ENCODE measurements at places on chromosomes 4 and X. TPM values are rescaled to one million over a fixed set of nuclear protein-coding genes. Genes with fewer than 3 reads are reported as not detected.

- no peak for DNase-seq
Observed at GRCh38 chr4:79083406-79084010, 144.3 kb upstream of the PAQR3 start.

HTN3 gene
- total RNA-seq = not detected

CENPE gene
- 38.3 TPM for total RNA-seq

DNA sequence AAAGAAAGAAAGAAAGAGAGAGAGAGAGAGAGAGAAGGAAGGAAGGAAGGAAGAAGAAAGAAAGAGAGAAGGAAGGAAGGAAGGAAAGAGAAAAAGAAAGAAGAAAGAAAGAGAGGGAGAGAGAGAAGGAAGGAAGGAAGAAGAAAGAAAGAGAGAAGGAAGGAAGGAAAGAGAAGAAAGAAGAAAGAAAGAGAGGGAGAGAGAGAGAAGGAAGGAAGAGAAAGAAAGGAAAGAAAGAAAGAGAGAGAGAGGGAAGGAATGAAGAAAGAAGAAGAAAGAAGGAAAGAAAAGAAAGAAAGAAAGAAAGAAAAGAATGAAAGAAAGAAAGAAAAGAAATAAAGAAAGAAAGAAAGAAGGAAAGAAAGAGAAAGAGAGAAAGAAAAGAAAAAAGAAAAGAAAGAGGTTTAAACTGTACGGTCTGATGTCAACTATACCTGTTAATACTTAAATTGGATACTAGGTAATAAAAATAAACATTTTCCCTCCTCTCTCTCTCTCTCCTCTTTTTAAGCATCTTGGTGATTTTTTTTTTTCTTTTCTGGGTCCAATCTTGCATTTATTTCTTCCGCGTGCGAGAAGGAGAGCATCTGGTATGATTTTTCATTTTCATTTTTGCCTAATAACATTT is 93.8 kb downstream of the CRLF2 start:
- DNase-seq = no peak

DNA sequence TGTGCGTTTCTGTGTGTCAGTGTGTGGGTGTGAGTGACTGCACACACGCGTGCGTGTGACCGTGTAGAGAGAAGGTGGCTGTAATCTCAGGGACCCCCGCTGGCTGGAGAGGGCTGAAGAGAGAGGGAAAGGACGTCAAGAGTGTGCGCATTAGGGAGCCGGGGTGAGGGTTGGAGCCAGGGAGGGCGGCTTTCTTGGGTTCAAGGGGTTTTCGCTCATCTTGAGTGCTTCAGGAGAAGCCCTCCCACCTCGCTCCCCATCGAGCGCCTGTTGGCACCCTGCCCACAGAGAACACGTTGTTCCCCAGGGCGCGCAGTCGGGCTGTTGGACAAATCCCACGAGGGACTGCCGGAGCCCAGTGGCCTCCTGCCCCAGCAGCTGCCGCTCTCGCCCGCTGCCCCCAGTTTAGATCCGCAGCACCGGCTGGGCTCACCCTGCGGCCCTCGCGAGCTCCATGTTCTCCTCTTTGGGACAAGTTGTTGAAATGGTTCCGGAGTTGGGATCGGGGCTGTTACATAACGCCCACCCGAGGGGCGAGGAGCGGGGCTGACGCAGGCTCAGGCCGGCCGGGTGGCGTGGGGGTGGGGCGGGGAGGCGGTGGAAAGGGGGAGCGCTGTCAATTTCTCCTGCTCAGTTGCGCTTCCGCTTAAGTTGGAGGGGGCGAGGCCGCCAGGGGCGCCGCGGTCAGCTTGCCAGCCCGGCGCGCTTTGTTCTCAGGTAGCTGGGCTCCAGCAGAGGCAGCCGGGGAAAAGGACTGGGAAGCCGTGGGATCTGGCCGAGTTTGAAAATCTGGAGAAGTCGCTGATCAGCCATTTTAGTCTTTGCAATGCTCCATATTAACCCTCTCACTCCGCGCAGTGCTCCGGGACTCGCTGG is 1.6 kb downstream of the GRIA2 start:
- peak; percentile 49 for DNase-seq

DNA sequence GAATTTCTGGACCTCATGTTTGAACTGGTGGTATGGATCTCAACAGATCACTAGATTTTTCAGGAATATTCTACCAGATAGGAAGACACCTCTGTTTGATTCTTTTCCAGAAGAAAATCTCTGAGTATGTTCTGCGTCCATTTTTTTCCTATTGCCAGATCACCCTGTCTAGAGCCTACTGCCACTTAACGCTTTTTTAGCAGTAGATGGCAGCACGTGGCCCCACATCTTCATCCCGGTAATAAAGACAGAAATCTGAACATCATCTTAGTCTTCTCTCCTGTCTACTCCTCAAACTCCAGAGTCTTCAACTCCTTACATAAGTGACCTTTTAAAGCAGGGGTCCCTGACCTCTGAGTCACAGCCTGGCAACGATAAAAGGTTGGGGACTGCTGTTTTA is 184.7 kb downstream of the TMA16 start:
- DNase-seq = peak; percentile 10

DNA sequence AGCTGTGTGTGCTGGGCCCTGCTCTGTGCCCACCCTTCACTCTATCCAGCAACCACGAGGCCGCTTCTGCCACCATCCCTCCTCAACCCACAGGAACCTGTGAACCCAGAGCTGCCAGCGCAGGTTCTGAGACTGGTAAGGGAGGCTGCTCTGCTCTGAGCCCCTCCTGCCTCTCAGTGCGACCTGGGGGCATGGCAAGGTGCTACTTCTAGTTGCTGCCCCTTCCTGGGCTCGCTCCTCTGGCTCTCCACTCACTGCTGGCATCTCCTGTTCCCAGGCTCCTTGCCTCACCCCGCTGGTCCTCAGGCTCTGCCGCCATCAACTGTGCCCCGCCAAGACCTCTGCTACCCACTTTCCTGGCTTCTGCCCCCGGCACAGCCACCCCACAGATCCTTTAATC is 39.3 kb downstream of the RNF212 start:
- DNase-seq = no peak

DNA sequence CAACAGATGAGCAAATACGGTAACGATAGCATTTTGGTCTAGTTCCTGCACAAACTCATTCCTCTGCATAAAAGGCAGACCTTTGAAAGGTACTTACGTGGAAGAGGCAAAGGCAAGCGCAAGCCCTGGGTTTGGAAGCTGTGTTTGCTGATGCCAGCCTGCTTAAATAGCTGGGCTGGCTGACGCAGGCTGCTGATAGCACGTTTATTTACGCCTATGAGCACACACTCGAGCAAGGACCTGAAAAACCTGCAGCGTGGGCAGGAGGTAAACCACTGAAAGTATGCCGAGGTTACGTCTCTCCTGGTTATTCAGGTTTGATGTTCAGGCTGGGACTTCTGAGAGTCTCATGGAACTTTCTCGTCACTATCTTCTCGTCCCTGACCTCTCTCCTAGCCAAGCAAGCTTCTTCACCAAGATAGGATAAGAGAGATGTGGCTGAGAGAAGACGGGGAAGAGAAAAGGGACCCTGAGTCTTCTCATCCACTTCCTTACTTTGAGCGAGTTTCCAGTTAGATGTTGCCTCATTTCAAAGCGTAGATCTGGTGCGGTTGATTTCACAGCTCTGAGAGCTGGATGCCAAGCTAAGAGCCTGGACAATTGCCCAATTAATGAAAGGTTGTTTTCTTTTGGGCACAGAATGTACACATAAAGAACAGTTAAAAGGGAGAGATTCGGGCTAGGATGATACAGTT is at the start of gene HOPX:
HOPX (minus strand) TSS at position 139 of the 695 bp plus-strand sequence. CDS start 23,480 bp downstream, outside the sequence.
- no peak for DNase-seq

- no peak for DNase-seq
Observed at GRCh38 chr4:145564540-145564939, 54.6 kb upstream of the MMAA start.

DNA sequence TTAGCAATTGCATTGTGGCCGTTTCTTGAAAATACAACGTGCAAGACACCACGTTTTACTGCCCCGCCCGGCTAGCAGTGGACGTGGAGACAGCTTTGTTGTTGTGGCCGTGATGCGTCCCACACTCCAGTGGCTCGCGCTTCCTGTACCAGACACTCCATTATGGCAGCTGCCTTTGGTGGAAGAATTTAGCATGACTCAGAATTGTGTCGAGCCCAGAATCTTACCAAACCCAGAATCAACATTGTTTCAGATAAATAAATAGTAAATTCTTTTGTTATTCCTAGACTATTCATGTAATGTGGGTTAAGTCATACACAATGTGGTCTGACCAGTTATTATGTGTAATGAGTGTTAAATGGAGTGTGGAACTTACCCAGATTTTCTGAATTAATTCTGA is 25.3 kb upstream of the S100P start:
- DNase-seq = peak; percentile 72

HPSE gene
- 2.1 TPM for total RNA-seq

GRCh38 chrX:9555354-9555753 is 90.5 kb downstream of the TBL1X start:
- DNase-seq = no peak

GRCh38 chr4:137934911-137935310 is 307.2 kb downstream of the SLC7A11 start:
- DNase-seq = no peak

CDKL5 gene
- total RNA-seq = 2.1 TPM

- DNase-seq = peak; percentile 35
Observed at GRCh38 chr4:151808120-151808529, 47.3 kb upstream of the GATB start.

NLRP2B gene
- total RNA-seq = not detected

GRCh38 chr4:24146127-24146526 is 256.3 kb upstream of the PPARGC1A start:
- DNase-seq = no peak

GRCh38 chrX:139924069-139924695 is 8.7 kb downstream of the ATP11C start:
- DNase-seq = no peak

ING2 gene
- total RNA-seq = 10.1 TPM

DNA sequence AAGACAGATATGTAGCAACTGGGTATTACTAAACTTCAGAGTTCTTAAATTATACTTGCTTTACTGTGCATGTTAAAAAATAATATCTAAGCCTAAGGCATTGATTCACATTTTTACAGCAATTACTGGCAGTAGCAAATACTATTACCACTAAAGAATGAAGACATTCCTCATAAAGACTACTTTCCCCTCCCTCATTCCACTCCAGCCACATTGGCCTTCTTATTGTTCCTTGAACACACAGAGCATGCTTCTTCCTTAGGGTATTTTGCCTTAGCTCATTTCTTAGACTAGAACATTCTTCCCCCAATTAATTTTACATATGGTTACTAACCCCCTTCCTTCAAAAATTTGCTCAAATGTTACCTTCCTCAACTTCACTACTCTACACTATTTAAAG is 717.0 kb downstream of the CCSER1 start:
- no peak for DNase-seq

SLC6A14 gene
- not detected for total RNA-seq

GSX2 gene
- total RNA-seq = not detected

GRCh38 chrX:29431895-29432294 is 783.5 kb upstream of the MAGEB2 start:
- no peak for DNase-seq

- no peak for DNase-seq
Observed at GRCh38 chrX:100662796-100663195, 18.8 kb downstream of the SRPX2 start.

- DNase-seq = no peak
Observed at GRCh38 chr4:41763729-41764128, 15.2 kb upstream of the PHOX2B start.

DNA sequence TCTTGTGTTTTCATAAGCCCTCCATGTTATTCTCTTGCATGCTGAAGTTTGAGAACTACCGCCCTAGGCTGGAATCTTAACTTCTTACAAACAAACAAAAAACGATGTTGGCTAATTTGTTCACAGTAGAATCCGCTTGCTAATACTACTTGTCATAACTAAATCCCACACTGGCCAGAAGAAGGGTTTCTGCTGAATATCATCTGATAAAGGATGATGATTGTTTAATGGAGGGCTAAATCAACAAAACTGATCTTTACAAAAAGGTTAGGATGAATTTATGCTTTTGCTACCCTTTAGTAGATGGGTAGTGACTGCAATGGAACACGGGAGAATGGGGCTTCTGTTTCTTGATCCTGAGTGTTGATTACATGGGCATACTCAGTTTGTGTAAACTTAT is 42.3 kb downstream of the SPATA4 start:
- no peak for DNase-seq

PNMA6A gene
- total RNA-seq = 1.6 TPM

DNA sequence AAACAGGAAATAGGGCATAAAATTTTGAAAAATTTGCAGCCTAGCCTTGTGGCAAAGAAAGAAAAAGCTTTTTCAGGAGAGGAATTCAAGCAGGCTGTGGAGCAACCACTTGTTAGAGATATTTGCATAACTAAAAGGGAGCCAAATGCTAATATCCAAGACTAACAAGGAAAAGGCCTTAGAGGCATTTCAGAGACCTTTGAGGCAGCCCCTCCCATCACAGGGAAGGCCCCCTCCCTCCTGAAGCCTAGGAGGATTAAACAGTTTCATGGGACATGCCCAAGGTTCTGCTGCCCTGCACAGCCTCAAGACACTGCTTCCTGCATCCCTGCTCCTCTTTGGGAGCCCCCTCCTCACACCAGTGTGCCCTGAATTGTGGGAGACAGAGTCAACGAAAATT is 275.4 kb upstream of the SFRP2 start:
- DNase-seq = no peak

DNA sequence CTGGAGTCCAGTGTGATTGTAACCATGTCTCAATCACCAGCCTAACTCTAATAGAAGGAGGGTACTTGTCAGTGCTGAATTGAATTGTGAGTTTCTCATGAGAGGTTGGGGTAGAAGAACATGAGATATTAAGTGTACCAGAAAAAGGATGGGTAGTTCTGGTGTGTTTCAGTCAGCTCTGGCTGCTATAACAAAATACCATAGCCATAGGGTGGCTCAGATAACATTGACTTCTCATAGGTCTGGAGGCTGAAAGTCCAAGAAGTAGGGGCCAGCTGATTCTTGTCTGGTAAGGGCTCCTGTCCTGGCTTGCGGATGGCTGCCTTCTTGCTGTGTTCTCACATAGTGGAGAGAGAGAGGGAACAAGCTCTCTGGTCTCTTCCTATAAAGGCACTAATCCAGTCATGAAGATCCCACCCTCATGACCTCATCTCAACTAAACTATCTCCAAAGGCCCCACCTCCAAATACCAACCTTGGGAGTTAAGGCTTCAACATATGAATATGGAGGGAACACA is 35.6 kb upstream of the STX18 start:
- DNase-seq = no peak

- peak; percentile 22 for DNase-seq
Observed at GRCh38 chr4:184649971-184650855, 675 bp downstream of the PRIMPOL start.

DNA sequence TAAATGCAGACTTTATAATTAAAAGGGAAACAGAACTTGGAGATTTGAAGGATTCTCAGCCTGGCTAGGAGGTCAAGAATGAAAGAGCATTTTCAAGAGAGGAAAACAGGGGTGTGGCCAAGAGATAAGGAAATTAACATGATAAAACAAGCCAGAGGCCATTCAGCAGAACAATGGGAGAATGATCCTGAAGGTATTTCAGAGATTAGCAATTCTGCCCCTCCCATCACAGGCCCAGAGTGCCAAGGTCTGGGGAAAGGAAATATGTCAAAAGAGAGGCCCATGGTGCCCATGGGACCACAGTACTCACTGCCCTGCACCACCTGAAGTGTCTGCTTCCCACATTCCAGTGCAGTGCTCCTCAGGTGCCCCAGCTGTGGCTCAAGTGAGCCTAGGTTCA is 188.5 kb upstream of the STS start:
- no peak for DNase-seq

LAGE3 gene
- 51.3 TPM for total RNA-seq

Measured in Daoy (cell line).